ENCODE measurements at places on chromosomes 6 and 20. TPM values are rescaled to one million over a fixed set of nuclear protein-coding genes. Genes with fewer than 3 reads are reported as not detected.
A peak's percentile ranks its signal among the peaks of the same experiment; 100 is the strongest.

Gene FBXO5
- total RNA-seq = 68.7 TPM

GRCh38 chr20:24059174-24059573 lies 70.6 kb upstream of the GGTLC1 start:
- H3K4me3 ChIP-seq = no peak overlapping the region
- H3K36me3 ChIP-seq = no peaks in the 10 kb centered on the region
- DNase-seq = no peak
- H3K4me1 ChIP-seq = no peaks in the 10 kb centered on the region

DNA sequence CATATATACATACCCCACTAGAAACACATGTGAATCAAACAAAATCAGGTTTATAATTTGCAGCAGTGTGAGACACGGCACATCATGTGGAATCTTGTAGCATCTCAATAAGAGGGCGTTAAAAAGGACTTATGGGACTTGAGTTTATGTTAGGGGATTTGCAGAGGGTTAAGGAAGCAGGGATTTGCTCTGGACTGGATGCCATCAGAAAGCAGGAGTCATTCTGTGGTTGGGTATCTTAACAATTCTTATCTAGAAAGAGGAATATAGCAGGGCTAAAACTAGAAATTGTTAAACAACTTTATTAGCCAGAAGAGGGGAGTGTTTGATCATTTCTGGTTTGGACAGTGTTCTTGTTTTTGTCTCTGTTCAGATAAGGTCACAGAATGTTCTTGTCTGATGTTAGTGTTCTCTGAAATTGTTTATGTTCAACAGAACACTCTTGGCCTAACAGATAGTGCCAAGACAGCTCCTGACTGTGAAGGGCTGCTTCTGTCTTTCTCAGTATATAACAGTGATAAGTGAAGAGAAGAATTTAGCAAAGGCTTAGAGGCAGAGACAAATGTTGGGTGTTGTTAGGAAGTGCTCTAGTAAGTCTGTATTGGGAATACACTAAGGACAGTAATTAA lies 39.2 kb downstream of the LIN28B start:
- H3K4me1 ChIP-seq = no peaks in the 10 kb centered on the region
- H3K4me3 ChIP-seq = no peak overlapping the region

GRCh38 chr6:137799950-137800568 lies 67.0 kb upstream of the TNFAIP3 start:
- H3K4me3 ChIP-seq = no peak overlapping the region
- peak; percentile 47 for DNase-seq
- H3K27ac ChIP-seq = no peak overlapping the region
- H3K27me3 ChIP-seq = no peaks in the 10 kb centered on the region

DNA sequence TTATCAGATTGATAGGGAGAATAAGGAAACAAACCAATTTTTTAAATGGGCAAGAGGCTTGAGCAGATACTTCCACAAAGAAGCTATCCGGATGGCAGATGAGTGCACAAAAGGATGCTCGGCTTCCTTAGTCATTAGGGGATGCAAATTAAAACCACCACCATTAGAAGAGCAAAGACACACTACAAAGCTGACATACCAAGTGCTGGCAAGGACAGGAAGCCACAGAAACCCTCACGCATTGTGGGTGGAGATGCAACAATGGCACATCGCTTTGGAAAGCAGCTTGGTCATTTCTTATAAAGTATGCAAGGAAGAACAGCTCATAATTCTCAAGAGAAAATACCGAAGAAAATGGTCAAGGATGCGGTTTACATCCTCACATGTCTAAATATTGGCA lies 19.8 kb downstream of the BFSP1 start:
- DNase-seq = no peak
- H3K4me3 ChIP-seq = no peak overlapping the region
- no peaks in the 10 kb centered on the region for H3K4me1 ChIP-seq
- H3K27me3 ChIP-seq = no peaks in the 10 kb centered on the region
- no peak overlapping the region for H3K27ac ChIP-seq

GRCh38 chr20:37469531-37469930 lies 51.5 kb upstream of the NNAT start:
- H3K27ac ChIP-seq = no peak overlapping the region
- no peaks in the 10 kb centered on the region for H3K36me3 ChIP-seq
- no peaks in the 10 kb centered on the region for H3K4me1 ChIP-seq
- no peak for DNase-seq
- peaks cover 8% of the 10 kb centered on the region for H3K27me3 ChIP-seq

GRCh38 chr6:16003197-16003491 lies 125.7 kb upstream of the MYLIP start:
- H3K4me1 ChIP-seq = no peaks in the 10 kb centered on the region
- H3K36me3 ChIP-seq = no peaks in the 10 kb centered on the region
- no peak for DNase-seq
- no peak overlapping the region for H3K4me3 ChIP-seq
- no peak overlapping the region for H3K27ac ChIP-seq
- no peaks in the 10 kb centered on the region for H3K27me3 ChIP-seq

Measured in SJSA1 (cell line).